ENCODE measurements at places on chromosomes 5 and 9. TPM values are rescaled to one million over a fixed set of nuclear protein-coding genes. Genes with fewer than 3 reads are reported as not detected.

The IL13 gene
- not detected for polyA plus RNA-seq

The SPINK4 gene
- polyA plus RNA-seq: not detected

The TAS2R1 gene
- not detected for polyA plus RNA-seq

The SLC34A1 gene
- polyA plus RNA-seq: not detected

The SPINK6 gene
- polyA plus RNA-seq: not detected

The FOXD4L6 gene
- polyA plus RNA-seq: not detected

DNA sequence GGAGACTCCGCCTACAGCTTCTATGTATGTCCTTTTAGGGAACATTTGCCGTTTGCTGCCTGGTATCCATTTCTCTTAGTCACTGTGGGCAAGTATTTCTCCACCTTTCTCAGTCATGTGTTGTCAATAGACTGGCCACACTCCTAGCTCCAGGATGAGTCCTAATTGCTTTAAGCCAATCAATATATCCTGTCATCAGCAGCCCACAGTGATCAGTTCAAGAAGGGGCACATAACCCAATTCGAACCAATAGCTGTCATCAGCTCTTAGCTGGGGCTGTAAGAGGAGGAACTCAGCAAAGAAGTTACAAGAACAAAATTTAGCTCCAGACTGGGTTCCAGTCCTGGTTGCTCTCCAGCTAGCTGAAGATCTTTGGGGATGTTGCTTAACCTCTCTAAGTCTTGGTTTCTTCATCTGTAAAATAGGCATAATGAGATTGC lies 70.7 kb upstream of the MAN2A1 start:
- no peak for DNase-seq

GRCh38 chr9:137502008-137502911 lies 43.1 kb upstream of the NSMF start:
- DNase-seq: no peak

GRCh38 chr9:125754096-125754495 lies 6.9 kb downstream of the PBX3 start:
- DNase-seq: no peak

DNA sequence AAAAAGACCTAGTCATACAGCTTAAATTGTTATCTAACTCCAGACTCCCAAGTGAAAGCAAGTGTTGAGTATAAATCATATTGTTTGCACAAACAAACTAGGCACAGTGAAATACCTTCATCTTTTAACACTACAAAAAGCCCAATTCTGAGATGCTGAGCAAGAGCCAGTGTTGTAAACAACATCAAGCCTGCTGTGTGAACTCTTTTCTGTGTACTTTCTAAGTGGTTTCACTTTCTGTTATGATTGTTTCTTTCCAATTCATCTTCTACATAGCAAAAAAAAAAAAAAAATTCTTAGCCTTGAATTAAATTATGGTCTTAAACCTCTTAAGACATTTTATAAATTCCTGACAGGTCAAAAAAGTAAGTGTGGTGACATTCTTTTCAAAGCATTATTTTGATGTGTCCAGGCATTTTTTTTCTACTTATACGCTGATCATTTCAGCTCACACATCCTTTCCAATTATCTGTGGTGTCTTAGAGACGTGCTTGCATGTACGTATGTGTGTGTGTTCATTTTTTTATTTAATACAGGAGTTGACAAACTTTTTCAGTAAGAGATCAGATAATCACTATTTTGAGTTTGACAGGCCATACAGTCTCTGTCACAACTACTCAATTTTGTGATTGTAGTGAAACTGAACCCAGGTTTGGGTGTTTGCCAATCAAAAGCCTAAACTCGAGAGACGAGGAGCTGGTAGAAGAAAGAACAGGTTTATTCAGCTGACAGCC lies 556.1 kb downstream of the CDH9 start:
- no peak for DNase-seq

DNA sequence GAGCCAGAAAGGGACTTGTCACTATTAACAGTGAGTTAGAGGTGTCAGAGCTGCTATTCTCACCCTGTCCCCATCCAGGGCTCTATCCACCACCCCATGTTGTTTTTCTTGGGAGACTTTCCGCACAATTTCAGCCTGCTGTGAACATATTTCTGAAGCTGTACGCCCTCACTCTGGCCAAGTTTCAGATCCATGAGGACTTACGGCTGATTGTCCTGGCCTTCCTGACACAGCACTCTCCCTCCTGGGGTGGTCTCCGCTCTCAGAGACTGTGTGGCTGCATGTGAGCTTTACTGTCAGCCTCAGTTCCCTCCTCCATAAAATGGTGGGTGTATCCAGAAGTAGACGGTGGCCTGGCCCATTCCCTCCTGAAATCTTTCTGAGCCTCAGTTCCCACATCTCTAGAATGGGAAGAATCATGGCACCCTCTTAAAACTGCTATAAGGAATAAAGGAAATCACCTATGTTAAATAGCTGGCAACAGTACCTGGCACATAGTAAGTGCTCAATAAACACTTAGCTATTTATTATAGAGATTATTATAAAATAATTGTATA lies 804 bp upstream of the IL17B start:
- DNase-seq: no peak

- no peak for DNase-seq
These were observed 74.3 kb downstream of the NLN start for GRCh38 chr5:65796269-65796668.

DNA sequence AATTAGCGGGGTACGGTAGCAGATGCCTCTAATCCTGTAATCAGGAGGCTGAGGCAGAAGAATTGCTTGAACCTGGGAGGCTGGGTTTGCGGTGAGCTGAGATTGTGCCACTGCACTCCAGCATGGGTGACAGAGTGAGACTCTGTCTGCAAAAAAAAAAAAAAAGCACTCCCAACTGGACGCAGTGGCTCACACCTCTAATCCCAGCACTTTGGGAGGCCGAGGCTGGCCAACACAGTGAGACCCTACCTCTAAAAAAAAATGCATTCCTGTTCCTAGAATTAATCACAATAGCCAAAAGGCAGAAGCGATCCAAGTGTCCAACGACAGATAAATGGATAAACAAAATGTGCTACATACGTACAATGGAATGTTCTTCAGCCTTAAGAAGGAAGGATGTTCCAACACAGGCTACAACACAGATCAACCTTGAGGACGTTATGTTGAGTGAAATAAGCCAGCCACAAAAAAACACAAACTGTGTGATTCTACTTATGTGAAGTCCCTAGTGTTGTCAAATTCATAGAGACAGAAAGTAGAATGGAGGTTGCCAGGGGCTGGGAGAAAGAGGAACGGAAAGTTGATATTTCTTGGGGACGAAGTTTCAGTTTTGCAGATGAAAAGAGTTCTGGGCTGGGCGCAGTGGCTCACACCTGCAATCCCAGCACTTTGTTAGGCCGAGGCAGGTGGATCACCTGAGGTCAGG lies 13.8 kb downstream of the FAM78A start:
- no peak for DNase-seq

GRCh38 chr5:172437445-172438318 lies 16.6 kb downstream of the SH3PXD2B start:
- no peak for DNase-seq

DNA sequence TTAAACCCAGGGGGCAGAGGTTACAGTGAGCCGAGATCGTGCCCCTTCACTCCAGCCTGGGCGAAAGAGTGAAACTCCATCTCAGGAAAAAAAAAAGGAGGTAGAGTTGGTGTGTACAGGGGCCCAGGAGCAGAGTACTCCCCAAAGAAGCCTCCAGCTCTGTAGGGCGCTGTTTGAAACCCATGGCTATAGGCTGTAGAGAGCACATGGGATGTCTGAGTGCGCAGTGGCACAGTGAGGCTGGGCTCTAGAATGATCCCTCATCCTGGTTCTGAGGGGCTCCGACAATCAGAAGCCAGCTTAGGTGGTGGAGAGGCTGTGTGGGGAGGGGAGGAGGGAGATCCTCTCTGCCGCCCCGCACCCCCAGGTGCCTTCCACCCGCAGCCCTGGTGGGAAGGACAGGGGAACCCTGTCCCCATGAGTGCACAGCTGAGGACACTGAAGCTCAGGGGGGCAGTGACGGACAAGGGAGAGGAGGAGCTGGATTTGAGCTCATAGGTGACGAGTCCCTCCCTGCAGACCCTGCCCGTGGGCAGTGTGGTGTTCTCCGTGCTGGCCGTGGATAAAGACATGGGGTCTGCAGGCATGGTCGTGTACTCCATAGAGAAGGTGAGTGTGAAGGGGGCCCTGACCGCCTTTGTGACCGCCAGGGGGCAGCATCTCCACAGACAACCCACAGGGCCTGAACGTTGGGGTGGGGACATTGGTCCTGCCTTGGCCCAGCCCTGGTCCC lies 24.6 kb downstream of the CDHR2 start:
- no peak for DNase-seq

DNA sequence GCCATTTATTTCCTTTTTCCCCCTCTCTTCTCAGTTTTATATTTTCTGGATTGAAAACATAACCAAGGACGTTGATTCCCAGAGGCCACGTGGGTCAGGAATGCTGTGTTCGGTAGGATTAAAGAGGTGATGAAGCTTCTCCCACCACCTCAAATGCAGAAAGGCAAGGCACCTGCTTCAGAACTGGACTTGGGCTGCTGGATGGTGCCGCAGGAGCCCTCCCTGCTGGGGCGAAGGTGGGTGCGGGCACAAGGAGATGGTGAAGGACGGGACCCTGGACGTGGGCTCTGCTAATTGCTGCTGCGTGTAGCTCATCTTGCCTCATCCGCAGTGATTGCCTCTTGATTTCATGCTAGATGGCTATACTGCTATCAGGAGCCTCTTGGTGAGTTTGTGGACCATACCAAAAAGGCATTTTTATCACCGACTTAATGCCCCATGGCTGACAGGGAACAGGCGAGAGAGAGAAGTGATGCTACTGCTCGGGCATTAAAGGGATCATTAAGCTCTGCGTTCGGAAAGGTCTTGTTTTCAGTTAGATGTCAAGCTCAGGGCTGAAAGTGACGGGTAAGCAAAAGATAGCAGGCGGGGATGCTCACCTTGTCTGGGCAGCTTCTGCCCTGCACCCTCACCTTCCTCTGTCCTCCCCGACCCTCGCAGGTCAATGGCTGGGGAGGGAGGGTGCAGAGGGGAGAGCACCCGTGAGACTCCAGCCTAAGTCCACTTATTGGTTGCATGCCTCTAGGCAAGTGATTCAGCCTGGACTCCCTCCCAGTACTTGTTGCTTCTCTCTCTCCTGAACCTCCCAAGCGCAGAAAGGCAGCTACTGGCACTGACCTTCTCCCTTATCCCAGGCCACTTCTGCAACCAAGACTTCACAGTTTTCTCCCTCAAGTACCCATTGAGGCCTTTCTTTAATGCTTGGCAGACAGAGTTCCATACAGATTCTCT lies 71.6 kb upstream of the FSTL4 start:
- DNase-seq: no peak

Data from H1 (cell line).